ENCODE measurements at places on chromosomes 6 and 20.

- no peak for DNase-seq
These were observed 8.0 kb upstream of the SUMO4 start for GRCh38 chr6:149392093-149392492.

DNA sequence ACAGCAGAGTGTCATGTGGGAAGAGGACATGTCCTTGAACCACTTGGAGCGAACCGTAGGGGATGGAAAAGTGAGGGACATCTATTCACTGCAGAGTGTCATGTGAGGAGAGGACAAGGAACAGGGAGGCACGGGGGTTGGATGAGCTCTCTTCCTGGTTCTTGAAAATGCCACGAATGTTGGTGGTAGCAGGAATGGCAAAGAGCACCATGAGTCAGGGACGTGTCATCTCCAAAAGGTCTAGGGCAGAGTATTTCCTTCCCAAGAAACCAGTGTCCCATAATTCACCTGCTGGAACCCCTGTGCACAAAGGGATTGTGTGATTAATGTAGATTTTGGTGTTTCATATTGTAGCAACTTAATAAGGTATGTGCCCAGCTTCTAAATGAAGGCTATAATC, 136.8 kb downstream of the BFSP1 start:
- no peak for DNase-seq

- DNase-seq = peak; percentile 17
These were observed 93.2 kb downstream of the DLGAP4 start for GRCh38 chr20:36399147-36399968.

- DNase-seq = no peak
These were observed 32.8 kb upstream of the POPDC3 start for GRCh38 chr6:105212587-105212986.

DNA sequence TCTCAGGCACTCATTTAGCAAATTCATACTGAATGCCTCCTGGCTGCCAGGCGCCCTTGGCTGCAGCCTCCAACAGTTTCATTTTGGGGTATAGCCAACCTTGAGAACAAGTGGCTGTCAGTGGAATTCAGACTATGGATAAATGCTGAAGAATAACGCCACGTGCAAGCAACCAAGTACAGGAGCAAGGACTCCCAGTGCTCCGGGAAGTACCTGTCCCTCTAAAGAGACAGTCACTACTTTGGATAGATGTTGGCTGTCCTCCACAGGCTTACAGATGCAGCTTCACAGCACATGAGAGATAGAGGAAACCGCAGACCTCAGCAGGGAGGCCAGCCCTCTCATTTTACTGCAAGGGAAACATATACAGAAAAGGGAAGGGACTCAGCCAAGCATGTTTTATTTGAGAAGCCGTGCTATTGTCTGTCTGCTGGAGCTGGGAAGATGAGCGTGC, 658.2 kb downstream of the PTPRT start:
- DNase-seq = no peak

DNA sequence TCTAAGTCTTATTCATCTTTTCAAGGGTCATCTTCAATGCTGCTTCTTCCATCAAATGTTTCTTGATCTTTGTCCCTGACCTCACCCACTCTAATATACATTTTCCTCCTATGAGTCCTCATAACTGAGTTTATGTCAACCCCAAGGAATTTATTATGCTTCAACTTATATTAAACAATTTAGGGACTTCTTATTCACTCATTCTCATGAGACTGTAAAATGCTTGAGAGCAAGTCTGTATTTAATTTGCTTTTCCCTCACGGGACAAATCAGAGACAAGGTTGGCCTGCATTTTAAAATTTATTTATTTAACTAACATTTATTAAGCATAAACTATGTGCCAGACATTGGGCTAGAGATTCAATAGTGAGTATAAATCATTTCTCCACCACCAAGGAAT, 312.0 kb upstream of the NT5E start:
- no peak for DNase-seq

DNA sequence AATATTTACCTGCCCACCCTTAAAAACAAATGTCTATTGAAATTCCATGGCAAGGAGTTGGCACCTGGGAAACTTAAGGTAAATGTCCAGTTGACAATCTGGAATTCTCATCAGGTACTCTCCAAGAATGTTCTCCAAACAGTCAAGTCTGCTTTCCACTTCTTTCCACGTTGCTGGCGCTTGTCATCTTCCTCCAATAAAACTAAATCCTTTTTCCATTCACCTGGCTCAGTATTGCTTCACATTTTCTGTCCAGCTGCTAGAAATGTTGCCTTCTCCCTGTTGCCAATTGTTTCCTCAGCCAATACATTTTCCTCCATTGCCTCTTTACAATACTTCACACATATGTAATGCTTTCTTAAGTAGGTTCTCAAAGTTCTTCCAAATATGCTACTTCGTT, 1288.1 kb upstream of the MAP3K7 start:
- no peak for DNase-seq

GRCh38 chr6:119575721-119576120, 226.2 kb upstream of the MAN1A1 start:
- peak; percentile 64 for DNase-seq

DNA sequence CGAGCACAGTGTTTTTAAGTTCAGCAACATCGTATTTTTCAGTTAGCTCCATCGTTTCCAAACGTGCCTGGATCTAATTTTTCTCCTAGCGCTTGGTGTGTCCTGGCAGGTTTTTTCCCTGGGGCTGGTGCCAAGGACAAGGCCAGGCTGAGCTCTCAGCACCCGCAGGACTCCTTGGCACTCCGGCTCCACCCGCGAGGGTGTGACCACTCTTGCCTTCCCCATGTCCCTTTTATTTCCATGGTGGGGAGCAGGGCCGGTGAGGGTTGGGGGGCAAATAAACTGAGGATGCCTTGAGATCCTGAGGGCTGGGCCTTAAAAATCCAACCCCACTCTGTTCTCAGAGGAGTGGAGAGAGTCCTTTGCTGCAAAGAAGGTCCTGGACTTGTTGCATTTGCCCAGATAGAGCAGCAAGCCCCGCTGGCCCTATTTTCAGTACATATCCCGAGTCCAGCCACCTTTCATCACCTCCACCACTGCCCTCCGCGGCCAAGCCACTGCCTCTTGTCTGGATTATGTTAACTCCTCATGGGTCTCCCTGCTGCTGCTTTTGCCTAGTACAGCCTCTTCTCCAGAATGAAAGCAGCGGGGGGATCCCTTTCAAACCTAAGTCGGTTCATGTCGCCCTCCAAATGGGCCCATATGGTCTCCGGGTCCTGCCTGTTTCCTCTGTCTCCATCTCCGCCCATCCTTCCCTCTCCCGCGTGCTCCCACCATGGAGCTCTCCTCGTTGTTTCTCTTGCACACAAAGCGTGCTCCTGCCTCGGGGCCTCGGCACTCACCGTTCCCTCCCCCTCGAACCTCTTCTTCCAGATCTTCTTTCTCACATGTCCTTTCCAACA, 4.5 kb upstream of the RAB44 start:
- no peak for DNase-seq

DNA sequence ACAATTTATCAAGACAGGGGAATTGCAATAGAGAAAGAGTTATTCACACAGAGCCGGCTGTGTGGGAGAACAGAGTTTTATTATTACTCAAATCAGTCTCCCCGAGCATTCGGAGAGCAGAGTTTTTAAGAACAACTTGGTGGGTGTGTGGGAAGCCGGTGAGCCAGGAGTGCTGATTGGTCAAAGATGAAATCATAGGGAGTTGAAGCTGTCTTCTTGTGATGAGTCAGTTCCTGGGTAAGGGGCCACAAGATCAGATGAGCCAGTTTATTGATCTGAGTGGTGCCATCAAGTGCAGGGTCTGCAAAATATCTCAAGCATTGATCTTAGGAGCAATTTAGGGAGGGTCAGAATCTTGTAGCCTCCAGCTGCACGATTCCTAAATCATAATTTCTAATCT, 50.0 kb upstream of the ECI2 start:
- DNase-seq = no peak

DNA sequence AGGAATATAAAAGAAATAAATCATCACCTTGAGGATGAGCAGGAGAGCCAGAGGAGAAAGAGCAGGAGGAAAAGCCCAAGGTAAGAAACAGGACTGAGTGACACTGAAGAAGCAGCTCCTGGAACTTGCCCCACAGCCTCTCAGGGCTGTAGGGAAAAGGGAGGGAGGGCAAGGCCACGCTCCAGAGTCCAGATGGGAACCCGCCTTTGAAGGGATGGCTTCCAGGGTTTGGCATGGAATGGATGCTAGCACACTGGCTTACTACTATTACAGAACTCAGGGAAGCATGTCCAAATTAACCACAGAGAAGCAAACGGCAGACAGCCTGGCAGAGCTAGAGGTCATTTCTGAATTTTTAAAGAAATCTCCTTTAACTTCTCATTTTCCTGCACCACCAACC, 26.8 kb downstream of the RALGAPA2 start:
- no peak for DNase-seq

DNA sequence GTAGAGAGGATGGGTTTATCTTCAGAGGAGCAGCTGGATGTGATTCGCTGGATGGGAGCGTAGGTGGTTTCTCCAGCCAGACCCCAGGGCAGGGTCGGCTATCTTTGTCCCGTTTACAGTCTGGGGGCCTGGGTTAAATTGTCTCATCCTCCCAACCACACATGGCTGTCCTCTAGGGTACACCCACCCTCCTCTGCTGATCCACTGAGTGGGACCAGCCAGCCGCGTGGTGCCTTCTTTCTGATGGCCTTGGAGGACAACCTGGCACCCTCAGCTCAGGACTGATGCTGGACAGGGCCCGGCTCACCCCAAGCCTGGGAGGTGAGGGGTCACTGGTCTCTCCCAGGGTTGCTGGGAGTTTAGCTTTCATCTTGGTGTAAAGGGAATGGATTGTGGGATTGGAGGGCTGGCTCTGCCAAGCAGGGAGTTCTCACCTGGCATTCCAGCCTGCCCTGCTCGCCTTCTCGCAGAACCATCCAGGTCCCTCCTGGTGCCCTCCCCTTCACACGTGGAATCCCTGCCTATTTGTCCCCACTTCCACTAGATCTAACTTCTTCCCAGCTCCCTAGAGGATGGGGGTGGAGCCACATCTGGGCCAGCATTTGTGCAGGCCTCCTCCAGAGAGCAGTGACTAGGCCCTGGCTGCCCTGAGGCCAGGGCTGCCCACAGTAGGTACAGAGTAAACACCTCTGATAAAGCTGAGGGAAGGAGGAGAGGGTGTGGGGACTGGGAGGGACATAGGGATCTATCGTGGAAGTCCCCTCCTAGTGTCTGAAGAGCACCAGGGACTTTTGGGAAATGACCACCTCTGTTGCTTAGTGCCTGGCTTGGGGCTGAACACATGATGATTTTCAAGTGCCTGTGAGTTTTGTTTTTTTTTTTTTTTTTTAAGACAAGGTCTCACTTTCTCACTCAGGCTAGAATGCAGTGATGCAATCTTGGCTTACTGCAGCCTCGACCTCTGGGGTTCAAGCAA, 1.6 kb downstream of the ITPR3 start:
- DNase-seq = no peak

DNA sequence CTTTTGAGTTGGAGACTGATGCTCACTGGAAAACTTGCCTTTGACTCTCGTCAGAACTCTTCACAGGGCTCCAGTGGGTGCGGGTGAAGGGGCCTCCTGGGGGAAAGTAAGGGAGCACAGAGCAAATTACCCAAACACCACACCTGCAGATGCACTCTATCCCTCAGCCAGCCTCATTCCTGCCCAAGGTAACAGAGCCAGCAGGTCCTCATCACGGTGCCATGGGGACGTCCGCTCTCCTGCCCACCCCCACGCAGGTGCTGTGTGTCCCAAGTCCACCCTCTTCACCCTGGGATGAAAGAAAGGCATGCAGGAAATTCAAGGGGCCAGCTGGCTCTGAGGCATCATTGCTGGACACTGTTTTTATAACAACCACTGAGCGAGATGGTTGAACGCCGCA, 269.0 kb downstream of the SMOC2 start:
- DNase-seq = no peak

- no peak for DNase-seq
These were observed 172.6 kb downstream of the BMP2 start for GRCh38 chr20:6940048-6940447.

- peak; percentile 2 for DNase-seq
These were observed 148.8 kb downstream of the RPS12 start for GRCh38 chr6:132962936-132963868.

DNA sequence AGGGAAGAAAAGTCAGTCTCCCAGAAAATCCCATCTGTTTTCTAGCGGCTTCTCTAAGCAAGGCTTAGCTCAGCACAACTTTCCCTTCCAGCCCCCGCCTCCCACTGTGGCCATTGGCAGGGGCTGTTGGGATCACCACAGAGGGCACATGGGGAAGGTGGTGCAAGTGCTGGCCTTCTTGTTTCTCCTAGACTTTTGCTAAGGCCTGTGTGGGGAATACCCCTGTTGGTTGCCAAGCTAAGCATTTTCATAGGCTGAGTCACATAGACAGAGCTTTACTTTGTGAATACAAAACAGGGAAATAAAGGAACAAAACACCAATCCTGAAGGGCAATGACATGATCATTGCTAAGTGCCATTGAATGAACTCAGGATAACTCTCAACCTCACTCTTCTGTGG, 32.4 kb upstream of the TIAM2 start:
- DNase-seq = peak; percentile 46

GRCh38 chr6:1215023-1215422, 96.9 kb upstream of the FOXQ1 start:
- no peak for DNase-seq

- no peak for DNase-seq
These were observed 184.3 kb upstream of the SNX9 start for GRCh38 chr6:157638779-157639178.

- no peak for DNase-seq
These were observed 868.6 kb upstream of the GJE1 start for GRCh38 chr6:141264101-141264500.

GRCh38 chr20:40049854-40050253, 639.2 kb downstream of the MAFB start:
- no peak for DNase-seq

DNA sequence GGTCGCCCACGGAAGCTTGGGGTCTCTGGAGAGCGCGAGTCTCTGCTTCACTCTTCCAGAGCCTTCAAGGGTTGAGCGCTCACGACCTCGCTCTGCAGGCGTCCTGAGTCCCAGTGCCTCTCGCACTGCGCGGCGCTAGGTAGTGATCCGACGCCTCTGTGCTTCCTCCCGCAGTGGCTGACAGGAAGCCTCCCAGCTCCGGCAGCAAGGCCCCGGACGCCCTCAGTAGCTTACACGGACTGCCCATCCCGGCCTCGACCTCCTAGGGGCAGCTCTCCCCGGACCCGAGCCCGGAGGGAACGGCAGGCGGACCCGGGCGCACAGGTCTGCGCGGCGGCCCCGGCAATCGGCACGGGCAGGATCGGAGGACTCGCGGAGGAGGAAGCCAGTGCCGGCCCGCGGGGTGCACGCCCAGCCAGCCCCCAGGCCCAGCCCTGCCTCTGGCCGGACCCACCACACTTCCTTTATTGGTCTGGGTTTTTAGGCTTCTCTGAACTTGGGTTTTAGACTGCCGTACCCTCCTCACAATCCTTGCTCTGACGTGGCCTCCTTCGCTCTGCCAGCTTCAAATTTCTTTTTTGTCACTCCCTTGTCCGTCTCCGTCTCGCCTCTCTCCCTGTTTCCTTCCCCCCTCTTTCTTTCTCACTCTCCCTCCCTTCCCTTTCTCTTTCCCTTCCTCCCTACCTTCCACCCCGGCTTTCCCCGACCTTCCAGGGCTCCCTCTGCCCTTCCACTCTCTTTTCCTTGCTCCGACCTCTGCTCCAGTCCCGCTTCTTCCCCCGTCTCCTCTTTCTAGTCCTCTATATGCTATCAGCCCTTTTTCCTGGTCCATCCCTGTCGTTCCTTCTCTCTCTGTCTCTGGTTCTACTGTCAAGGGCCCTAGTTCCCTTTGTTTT, 9.1 kb downstream of the PAX1 start:
- no peak for DNase-seq

Data from GM04504 (cell line).